ENCODE measurements at places on chromosomes 1 and 21. TPM values are rescaled to one million over a fixed set of nuclear protein-coding genes. Genes with fewer than 3 reads are reported as not detected.
A peak's percentile ranks its signal among the peaks of the same experiment; 100 is the strongest.

GRCh38 chr1:114219172-114219868, 65.7 kb upstream of the SYT6 start:
- H3K36me3 ChIP-seq: no peaks in the 10 kb centered on the region
- no peak overlapping the region for H3K4me3 ChIP-seq

GRCh38 chr1:193242000-193242399, 55.6 kb upstream of the B3GALT2 start:
- H3K27ac ChIP-seq: no peak overlapping the region
- no peaks in the 10 kb centered on the region for H3K4me1 ChIP-seq
- H3K36me3 ChIP-seq: peaks cover 9% of the 10 kb centered on the region
- H3K27me3 ChIP-seq: no peaks in the 10 kb centered on the region

DNA sequence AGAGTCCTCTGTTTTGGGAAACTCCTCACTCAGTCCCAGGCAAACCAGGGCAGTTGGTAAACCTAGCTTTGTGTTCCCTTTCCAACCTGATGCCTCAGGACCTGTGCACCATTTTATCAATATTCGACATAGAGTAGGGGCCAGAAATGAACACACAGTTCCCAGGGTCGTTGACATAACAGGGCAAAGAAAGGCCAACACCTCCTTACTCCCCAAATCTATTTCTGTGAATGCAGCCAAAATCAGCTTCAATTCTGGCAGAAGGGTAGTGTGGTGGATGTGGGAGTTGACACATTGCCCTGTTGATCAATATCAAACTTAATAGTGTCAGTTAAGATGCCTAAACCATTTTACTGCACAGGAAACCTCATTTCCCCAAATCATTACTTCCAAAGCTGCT, 104.6 kb upstream of the SPATA6 start:
- H3K4me3 ChIP-seq: no peak overlapping the region
- DNase-seq: no peak
- H3K36me3 ChIP-seq: no peaks in the 10 kb centered on the region
- H3K27ac ChIP-seq: no peak overlapping the region

DNA sequence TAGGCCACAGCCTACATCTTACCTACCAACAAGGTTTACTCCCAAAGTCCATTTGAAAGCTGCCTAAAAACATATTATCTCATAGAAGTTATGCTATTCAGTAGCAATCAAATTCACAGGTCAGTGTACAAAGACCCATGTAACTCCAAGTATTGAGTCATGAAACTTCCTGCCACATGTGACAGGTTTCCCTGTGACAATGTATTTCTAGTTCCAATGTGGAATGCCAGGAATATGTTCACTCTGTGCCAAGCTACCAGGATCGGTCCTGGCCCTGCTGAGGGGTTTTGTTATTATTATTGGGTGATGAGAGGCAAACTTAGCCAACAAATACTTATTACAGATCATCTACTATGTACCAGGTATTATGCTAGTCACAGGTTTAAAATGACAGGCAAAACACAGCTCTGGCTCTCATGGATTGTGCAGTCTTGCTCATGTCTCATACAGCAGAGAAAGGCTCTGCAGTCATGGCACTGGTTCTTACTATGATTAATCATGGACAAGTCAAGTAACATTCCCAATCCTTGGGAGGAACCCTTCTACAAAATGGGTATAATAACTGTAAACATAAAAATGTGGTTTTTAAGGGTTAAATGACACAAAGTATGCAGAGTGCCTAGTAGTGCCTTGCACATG, 22.5 kb downstream of the DPH5 start:
- H3K27me3 ChIP-seq: no peaks in the 10 kb centered on the region
- H3K4me3 ChIP-seq: no peak overlapping the region
- H3K4me1 ChIP-seq: no peaks in the 10 kb centered on the region
- H3K36me3 ChIP-seq: peaks cover 3% of the 10 kb centered on the region
- H3K27ac ChIP-seq: no peak overlapping the region

DNA sequence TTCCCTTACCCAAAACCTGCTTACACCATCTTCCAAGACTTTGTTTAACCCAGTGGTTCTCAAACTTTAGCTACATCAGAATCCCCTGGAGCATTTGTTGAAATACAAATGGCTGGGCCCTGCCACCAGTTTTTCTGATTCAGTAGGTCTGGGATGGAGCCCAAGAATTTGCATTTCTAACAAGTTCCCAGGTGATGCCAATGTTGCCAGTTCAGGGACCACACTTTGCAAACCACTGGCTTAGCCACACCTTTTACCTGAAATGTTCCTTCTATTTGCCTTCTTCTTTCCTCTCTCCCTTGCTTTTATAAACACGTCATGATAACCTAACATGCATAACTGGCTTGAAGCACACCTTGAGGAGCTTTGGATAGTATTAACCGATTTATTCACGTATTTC, 16.1 kb upstream of the FCAMR start:
- H3K4me3 ChIP-seq: no peak overlapping the region
- no peaks in the 10 kb centered on the region for H3K36me3 ChIP-seq
- no peak for DNase-seq
- H3K27me3 ChIP-seq: no peaks in the 10 kb centered on the region
- no peak overlapping the region for H3K27ac ChIP-seq

GRCh38 chr1:207619871-207620542, 24.9 kb upstream of the CR1L start:
- H3K4me3 ChIP-seq: no peak overlapping the region
- no peaks in the 10 kb centered on the region for H3K27me3 ChIP-seq
- H3K4me1 ChIP-seq: no peaks in the 10 kb centered on the region
- no peaks in the 10 kb centered on the region for H3K36me3 ChIP-seq
- DNase-seq: peak; percentile 18

- no peak overlapping the region for H3K27ac ChIP-seq
- H3K4me1 ChIP-seq: no peaks in the 10 kb centered on the region
- H3K4me3 ChIP-seq: peak overlapping the region; percentile 18
- no peaks in the 10 kb centered on the region for H3K36me3 ChIP-seq
Measured at GRCh38 chr1:32426489-32427255, 32.4 kb upstream of the BSDC1 start.

- H3K4me3 ChIP-seq: no peak overlapping the region
- peaks cover 8% of the 10 kb centered on the region for H3K36me3 ChIP-seq
- H3K4me1 ChIP-seq: no peaks in the 10 kb centered on the region
- no peak overlapping the region for H3K27ac ChIP-seq
- DNase-seq: no peak
- no peaks in the 10 kb centered on the region for H3K27me3 ChIP-seq
Measured at GRCh38 chr1:218303176-218303879, 18.2 kb downstream of the RRP15 start.

- no peaks in the 10 kb centered on the region for H3K36me3 ChIP-seq
- H3K27ac ChIP-seq: no peak overlapping the region
- H3K27me3 ChIP-seq: peaks cover 38% of the 10 kb centered on the region
Measured at GRCh38 chr1:202698276-202698675, 12.0 kb downstream of the SYT2 start.

- no peak for DNase-seq
- no peak overlapping the region for H3K27ac ChIP-seq
- no peaks in the 10 kb centered on the region for H3K4me1 ChIP-seq
Measured at GRCh38 chr1:5954964-5955363, 37.3 kb downstream of the NPHP4 start.

- no peak overlapping the region for H3K4me3 ChIP-seq
- H3K27me3 ChIP-seq: no peaks in the 10 kb centered on the region
- peaks cover 3% of the 10 kb centered on the region for H3K36me3 ChIP-seq
- no peaks in the 10 kb centered on the region for H3K4me1 ChIP-seq
- H3K27ac ChIP-seq: no peak overlapping the region
- no peak for DNase-seq
Measured at GRCh38 chr1:61930116-61930645, 187.9 kb downstream of the PATJ start.

GRCh38 chr1:168783458-168784210, 54.6 kb upstream of the DPT start:
- H3K4me1 ChIP-seq: no peaks in the 10 kb centered on the region
- no peak overlapping the region for H3K27ac ChIP-seq
- H3K36me3 ChIP-seq: no peaks in the 10 kb centered on the region
- no peaks in the 10 kb centered on the region for H3K27me3 ChIP-seq
- no peak for DNase-seq
- H3K4me3 ChIP-seq: no peak overlapping the region

GRCh38 chr1:2208309-2209239, 14.0 kb upstream of the FAAP20 start:
- DNase-seq: peak; percentile 78
- H3K27me3 ChIP-seq: no peaks in the 10 kb centered on the region
- no peaks in the 10 kb centered on the region for H3K36me3 ChIP-seq
- H3K4me3 ChIP-seq: no peak overlapping the region
- H3K4me1 ChIP-seq: peaks cover 60% of the 10 kb centered on the region

- H3K36me3 ChIP-seq: no peaks in the 10 kb centered on the region
- peak; percentile 1 for DNase-seq
Measured at GRCh38 chr1:203422116-203422515, 53.5 kb upstream of the PRELP start.

- no peaks in the 10 kb centered on the region for H3K4me1 ChIP-seq
- H3K27me3 ChIP-seq: peaks cover 3% of the 10 kb centered on the region
Measured at GRCh38 chr1:209873067-209873799, 45.5 kb downstream of the UTP25 start.

LPAR3 gene
- 1.1 TPM for polyA plus RNA-seq

NID1 gene
- polyA plus RNA-seq: 76.0 TPM

SLC16A4 gene
- polyA plus RNA-seq: 47.1 TPM

TRIM67 gene
- polyA plus RNA-seq: 1.1 TPM

ZBTB8A gene
- 8.0 TPM for polyA plus RNA-seq

All from large intestine (tissue), 12 donors.